ENCODE measurements at places on chromosomes 4 and X. TPM values are rescaled to one million over a fixed set of nuclear protein-coding genes. Genes with fewer than 3 reads are reported as not detected.

DNA sequence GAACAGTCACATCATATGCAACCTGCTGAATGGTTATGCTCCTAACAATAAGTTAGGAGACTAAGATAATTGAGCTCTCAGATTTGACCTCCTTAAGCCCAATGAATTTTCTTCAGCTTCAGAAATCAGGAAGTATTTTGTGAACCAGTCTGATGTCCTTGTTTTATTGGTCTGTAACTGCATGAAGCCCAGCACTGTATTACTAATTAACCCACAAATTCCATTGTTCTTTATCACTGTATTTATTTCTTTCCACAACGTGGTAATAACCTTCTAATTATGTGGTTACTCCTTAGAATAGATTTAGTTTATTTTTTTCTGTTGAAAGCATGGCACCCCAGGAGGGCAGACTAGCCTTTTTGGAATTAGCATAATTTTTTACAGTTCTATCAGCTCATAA, 3.9 kb upstream of the MFAP3L start:
- H3K4me1 ChIP-seq: peaks cover 3% of the 10 kb centered on the region
- no peak for DNase-seq
- H3K27me3 ChIP-seq: peaks cover 8% of the 10 kb centered on the region
- no peaks in the 10 kb centered on the region for H3K36me3 ChIP-seq
- no peak overlapping the region for H3K27ac ChIP-seq
- H3K4me3 ChIP-seq: no peak overlapping the region

DNA sequence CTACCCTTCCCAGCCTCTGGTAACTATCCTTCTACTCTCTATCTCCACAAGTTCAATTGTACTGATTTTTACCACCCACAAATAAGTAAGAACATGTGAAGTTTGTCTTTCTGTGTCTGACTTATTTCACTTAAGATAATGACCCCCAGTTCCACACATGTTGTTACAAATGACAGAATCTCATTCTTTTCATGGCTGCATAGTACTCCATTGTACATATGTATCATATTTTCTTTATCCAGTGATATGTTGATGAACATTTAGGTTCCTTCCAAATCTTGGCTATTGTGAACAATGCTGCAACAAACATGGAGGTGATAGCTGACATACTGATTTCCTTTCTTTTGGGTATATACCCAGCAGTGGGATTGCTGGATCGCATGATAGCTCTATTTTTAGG, 27.7 kb downstream of the GSX2 start:
- H3K27ac ChIP-seq: no peak overlapping the region
- H3K4me3 ChIP-seq: no peak overlapping the region
- H3K4me1 ChIP-seq: no peaks in the 10 kb centered on the region
- DNase-seq: no peak

GRCh38 chrX:73563738-73564068, 706 bp downstream of the CHIC1 start:
- no peaks in the 10 kb centered on the region for H3K36me3 ChIP-seq
- H3K27me3 ChIP-seq: no peaks in the 10 kb centered on the region
- H3K4me1 ChIP-seq: no peaks in the 10 kb centered on the region
- peak overlapping the region; percentile 52 for H3K27ac ChIP-seq
- peak overlapping the region; percentile 55 for H3K4me3 ChIP-seq
- peak; percentile 12 for DNase-seq

- no peaks in the 10 kb centered on the region for H3K27me3 ChIP-seq
- H3K4me3 ChIP-seq: no peak overlapping the region
- no peak for DNase-seq
- no peaks in the 10 kb centered on the region for H3K36me3 ChIP-seq
- no peak overlapping the region for H3K27ac ChIP-seq
- no peaks in the 10 kb centered on the region for H3K4me1 ChIP-seq
These were observed 13.9 kb downstream of the FTSJ1 start for GRCh38 chrX:48489892-48490291.

DNA sequence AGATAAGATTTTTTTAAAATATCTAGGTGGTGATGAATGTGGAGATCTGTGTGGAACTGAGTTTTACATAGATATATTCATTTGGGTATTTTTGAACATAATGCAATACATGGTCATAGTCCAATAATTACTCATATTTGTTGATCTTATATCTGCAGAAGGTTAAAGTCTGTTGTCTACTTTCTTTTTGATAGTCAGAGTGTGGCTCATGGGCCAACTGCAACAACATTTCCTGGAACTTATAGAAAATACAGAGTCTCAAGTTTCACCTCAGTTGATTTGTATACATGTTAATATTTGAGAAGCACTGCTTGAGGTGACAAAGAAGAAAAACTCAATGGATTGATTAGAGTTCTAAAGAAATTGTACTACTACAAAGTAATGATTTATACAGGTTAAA, 408.4 kb downstream of the ARAP2 start:
- no peaks in the 10 kb centered on the region for H3K27me3 ChIP-seq
- H3K36me3 ChIP-seq: no peaks in the 10 kb centered on the region
- no peak for DNase-seq
- H3K4me3 ChIP-seq: no peak overlapping the region
- no peak overlapping the region for H3K27ac ChIP-seq

DNA sequence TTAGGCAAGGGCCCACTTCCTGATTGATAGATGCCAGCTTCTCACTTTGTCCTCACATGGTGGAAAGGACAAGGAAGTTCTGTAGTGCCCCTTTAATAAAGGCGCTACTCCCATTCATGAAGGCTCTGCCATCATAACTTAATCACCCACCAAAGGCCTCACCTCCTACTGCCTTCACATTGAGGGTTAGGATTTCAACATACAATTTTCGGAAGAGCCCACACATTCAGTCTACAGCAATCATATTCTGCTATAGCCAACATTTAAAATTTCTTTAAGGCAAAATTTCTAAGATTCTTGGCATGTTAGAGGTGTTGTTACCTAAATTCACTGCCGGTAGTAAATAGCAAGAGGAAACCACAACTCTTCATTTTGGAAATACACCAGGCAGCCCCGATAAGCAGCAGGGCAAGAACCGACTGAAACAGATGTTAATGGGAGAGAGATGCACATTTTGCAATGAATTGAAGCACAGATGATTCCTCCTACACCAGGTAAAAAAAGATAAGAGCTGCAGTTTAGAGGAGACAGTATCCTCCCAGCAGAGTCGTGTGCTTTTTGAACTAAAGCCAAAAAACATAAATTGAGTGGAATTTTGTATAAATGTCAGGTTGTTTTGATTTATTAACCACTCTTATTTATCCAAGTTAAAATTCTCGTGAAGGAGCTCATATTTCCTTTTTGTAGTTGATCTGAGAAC, 594.9 kb downstream of the KCTD8 start:
- no peaks in the 10 kb centered on the region for H3K4me1 ChIP-seq
- no peak overlapping the region for H3K4me3 ChIP-seq
- H3K27ac ChIP-seq: no peak overlapping the region
- no peaks in the 10 kb centered on the region for H3K27me3 ChIP-seq

GRCh38 chr4:142840516-142841123, 5.5 kb downstream of the INPP4B start:
- H3K27ac ChIP-seq: no peak overlapping the region
- H3K4me3 ChIP-seq: no peak overlapping the region
- peak; percentile 35 for DNase-seq
- no peaks in the 10 kb centered on the region for H3K36me3 ChIP-seq

DNA sequence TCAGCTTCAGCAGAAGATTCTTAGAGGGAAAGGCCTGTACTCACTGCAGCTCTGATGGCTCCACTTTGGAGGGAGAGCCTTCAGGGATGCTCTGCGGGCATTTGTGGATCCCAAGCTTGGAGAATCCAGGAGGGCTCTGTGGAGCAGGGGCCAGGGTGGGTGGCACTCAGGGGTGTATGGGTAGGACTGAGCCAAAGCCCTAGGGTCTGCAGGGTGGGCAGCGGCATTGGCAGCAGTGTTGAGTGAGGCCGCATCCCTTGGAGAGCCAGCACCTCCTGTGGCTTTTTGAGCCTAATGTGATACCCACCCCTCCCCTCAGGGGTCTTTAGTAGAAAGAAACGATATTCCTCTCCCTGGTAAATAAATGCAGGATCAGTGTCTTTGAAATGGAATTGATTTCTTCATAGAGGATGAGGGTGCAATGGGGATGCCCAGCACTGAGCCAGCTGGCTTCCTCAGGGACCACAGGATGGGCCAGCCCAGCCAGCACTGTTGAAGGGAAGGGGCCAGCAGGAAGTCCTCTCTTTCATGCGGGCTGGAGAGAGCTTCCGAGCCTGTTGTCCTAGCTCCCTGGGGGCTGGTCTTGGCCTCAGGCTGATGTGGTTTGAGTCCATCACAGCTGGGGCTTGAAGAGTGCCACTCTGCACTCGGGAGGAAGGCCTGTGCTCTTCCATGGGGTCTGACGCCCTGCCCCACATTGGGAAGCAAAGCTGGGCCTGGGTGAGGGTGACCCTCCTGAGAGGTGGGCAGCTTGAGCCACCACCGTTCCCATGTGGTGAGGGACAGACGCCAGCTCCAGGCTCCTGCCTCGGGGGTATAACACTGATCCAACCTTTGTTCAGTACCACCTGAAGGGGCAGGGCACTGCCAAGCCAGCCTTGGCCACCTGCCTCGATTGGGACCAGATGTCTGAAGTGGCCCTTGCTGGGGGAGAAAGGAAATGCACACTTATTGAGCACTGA, 49.5 kb downstream of the PSAPL1 start:
- no peaks in the 10 kb centered on the region for H3K27me3 ChIP-seq
- H3K36me3 ChIP-seq: no peaks in the 10 kb centered on the region
- no peak for DNase-seq
- H3K27ac ChIP-seq: no peak overlapping the region

DNA sequence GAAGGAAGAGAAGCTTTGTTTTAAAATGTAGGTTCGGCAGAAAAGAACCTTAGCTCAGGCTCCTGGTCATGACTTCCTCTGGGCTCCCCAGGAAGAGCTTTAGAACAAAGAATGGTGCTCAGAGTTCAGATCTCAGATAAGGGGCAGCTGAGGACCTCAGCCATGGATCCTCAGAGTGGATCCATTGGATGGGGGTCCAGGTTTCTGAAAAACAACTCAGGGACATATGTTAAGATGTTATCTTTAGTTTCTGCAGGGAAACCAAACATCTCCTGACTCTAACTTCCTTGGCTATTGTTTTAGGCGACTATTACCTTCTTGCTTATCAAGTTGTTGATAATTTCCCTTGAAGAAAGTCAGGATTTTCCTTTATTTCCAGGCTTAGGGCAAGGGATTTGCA, 5.4 kb downstream of the EVC start:
- no peak overlapping the region for H3K4me3 ChIP-seq
- H3K36me3 ChIP-seq: peaks cover 4% of the 10 kb centered on the region
- no peak for DNase-seq
- H3K4me1 ChIP-seq: no peaks in the 10 kb centered on the region

DNA sequence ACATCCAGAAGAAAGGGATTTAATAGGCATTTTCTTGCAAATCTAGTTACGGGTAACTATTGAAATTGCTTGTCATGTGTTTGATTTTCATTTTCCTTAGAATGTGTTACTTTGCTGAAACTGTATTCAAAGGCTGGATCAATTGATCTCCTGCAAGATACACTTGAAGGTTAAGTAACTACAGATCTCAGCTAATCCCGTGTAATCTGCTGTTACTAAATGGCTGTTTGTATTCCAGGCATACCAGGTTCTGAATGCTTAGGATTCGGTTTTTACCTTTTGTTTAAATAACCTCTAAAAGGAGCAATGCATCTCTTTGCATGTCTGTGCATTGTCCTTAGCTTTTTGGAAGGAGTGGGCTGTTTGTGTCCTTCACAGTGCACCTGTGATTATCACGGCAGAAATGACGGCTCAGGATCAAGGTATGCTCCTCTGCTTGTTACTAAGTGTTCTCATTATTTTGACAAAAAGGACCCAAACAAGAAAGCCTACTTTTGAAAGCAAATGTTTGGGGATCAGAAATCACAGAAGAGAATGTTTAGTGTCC, at the start of gene LRIT3:
Gene LRIT3, plus strand, starts transcription at position 212 of the 547 bp plus-strand sequence. Its CDS starts 95 bp downstream, at position 307.
- no peak for DNase-seq
- no peak within 1 kb of the TSS for H3K4me3 ChIP-seq
- peaks cover 3% of the 10 kb centered on the region for H3K4me1 ChIP-seq
- H3K36me3 ChIP-seq: no peaks in the 10 kb centered on the region
- no peaks in the 10 kb centered on the region for H3K27me3 ChIP-seq

- peaks cover 8% of the 10 kb centered on the region for H3K27me3 ChIP-seq
- H3K4me3 ChIP-seq: no peak overlapping the region
- H3K36me3 ChIP-seq: no peaks in the 10 kb centered on the region
These were observed 89.2 kb downstream of the NHS start for GRCh38 chrX:17464194-17464593.

- no peak overlapping the region for H3K4me3 ChIP-seq
- no peaks in the 10 kb centered on the region for H3K4me1 ChIP-seq
- no peak for DNase-seq
- peaks cover 11% of the 10 kb centered on the region for H3K36me3 ChIP-seq
- no peak overlapping the region for H3K27ac ChIP-seq
These were observed 9.6 kb downstream of the ZAR1 start for GRCh38 chr4:48499551-48500066.

GRCh38 chrX:48910926-48911411, 477 bp downstream of the SLC35A2 start:
- peak; percentile 30 for DNase-seq
- peaks cover 8% of the 10 kb centered on the region for H3K36me3 ChIP-seq
- no peaks in the 10 kb centered on the region for H3K27me3 ChIP-seq
- H3K27ac ChIP-seq: peak overlapping the region; percentile 73
- H3K4me3 ChIP-seq: peak overlapping the region; percentile 82

- no peak overlapping the region for H3K4me3 ChIP-seq
- H3K36me3 ChIP-seq: no peaks in the 10 kb centered on the region
- no peak overlapping the region for H3K27ac ChIP-seq
- H3K27me3 ChIP-seq: no peaks in the 10 kb centered on the region
- DNase-seq: no peak
These were observed 1.5 kb upstream of the PUDP start for GRCh38 chrX:7149411-7149810.

- no peak overlapping the region for H3K27ac ChIP-seq
- DNase-seq: no peak
- H3K4me3 ChIP-seq: no peak overlapping the region
- no peaks in the 10 kb centered on the region for H3K27me3 ChIP-seq
These were observed 84.0 kb upstream of the JADE1 start for GRCh38 chr4:128725405-128726055.

DNA sequence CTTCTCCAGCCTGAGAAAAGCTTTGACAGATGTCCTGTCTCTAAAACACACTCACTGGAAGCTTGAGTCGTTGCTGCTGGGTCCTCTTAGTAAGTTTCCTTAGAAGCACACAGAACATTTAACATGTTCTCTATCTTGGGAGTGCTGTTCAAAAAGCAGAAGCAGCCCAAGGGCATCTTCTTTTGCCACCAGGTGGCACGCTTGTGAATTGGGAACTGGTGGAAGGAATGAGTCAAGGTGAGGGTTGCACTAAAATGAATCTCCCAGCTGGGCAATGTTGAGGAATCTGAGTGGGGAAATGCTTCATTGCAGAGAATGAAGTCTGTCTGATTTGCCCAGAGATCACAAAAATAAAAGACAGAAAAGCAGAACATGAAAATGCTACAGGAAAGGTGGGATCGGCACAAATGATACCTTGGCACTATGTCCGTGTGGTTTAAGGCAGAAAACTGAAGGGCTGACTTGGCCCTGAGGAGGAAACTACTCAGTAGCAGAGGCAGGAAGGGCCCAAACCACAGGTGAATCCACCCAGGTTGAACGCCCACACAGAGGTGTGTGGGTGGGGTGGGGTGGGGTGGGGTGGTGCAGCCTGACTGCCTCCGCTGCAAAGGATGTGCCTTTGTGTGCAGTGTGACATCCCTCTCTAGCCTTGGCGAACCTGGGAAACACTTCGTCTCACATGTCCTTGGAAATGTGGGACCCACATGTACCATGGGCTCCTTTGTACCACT, 26.0 kb downstream of the KIT start:
- no peaks in the 10 kb centered on the region for H3K27me3 ChIP-seq
- H3K4me1 ChIP-seq: peaks cover 21% of the 10 kb centered on the region
- H3K36me3 ChIP-seq: no peaks in the 10 kb centered on the region
- H3K27ac ChIP-seq: no peak overlapping the region

CENPVL2 gene
- 1.5 TPM for total RNA-seq

NXF2B gene
- not detected for total RNA-seq

HTN3 gene
- total RNA-seq: not detected

PRKG2 gene
- not detected for total RNA-seq

LETM1 gene
- total RNA-seq: 102 TPM

IL13RA2 gene
- not detected for total RNA-seq

ODAM gene
- total RNA-seq: not detected

CENPI gene
- 34.8 TPM for total RNA-seq

Data from A673 (cell line).